ENCODE measurements at places on chromosomes 2 and 18.

- peak; percentile 38 for DNase-seq
Measured at GRCh38 chr18:44679914-44680272, 795 bp upstream of the SETBP1 start.

- no peak for DNase-seq
Measured at GRCh38 chr2:1728821-1729220, 15.5 kb downstream of the PXDN start.

DNA sequence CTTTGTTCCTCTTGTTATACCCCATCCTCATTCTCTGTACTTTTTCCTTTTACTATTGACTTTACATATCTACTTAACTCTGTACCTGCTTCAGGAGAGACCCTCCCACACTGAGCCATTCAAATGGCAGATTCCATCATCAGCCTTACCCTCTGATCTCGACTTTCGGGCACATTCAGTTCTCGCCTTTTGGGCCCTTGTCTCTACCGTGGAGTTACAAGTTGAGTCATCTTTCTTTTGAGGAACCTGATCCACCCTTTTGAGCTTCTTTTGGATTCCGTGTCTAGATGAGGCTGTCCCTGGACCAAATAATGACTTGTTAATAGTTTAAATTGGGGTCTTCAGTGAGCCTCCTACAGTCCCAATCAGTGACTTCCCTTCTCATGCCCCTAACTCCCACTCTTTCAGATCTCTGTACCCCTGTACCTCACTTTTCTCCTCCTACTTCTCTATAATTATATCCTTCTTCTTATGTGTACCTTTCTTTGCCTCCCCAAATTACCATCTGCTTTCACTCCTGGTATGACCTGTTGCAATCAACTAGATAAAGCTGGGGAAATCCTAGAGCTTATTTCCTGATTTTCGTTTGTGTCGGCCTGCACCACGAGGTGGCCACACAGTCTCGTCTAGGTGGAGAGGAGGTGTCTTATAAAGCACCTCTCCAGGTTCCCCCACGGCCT lies 17.2 kb downstream of the SP110 start:
- DNase-seq = peak; percentile 41

- no peak for DNase-seq
Measured at GRCh38 chr2:168514692-168515091, 58.6 kb downstream of the CERS6 start.

DNA sequence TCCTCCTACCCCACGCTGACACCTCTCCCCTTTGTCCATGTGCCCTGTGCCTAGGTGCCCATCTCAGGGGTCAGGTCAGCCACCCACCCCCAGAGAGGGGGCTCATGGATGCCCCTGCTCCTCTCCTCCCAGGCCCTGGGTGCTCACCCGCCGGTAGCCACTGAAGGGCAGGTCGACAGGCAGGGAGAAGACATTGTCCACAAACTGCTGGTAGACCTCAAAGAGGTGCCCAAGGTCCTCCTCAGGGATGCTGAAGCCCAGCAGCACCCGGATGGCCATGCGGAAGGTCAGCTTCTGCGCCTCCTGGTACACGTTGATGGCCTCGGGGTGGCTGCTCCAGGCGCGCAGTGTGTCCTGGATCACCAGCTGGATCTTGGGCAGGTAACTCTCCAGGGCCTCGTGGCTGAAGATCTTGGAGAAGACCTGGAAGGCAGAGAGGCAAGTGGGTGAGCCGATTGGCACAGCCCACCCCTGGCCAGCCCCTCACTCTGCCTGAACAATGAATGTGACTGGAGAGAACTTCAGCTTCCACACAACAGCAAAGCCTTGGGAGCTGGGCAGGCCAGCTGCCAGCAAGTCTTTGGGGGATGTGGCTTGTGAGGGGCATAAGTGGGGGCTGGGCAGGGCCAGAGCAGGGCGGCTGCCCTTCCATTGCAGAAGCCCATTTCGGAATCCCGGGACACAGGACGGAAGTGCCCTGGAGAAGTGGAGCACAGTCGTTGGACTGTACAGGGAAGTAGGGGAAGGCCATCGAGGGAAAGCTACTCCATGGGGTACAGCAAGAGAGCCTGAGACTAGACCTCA lies 12.5 kb downstream of the CYP26B1 start:
- no peak for DNase-seq

GRCh38 chr2:30761226-30761625 lies 46.0 kb downstream of the CAPN13 start:
- DNase-seq = no peak

DNA sequence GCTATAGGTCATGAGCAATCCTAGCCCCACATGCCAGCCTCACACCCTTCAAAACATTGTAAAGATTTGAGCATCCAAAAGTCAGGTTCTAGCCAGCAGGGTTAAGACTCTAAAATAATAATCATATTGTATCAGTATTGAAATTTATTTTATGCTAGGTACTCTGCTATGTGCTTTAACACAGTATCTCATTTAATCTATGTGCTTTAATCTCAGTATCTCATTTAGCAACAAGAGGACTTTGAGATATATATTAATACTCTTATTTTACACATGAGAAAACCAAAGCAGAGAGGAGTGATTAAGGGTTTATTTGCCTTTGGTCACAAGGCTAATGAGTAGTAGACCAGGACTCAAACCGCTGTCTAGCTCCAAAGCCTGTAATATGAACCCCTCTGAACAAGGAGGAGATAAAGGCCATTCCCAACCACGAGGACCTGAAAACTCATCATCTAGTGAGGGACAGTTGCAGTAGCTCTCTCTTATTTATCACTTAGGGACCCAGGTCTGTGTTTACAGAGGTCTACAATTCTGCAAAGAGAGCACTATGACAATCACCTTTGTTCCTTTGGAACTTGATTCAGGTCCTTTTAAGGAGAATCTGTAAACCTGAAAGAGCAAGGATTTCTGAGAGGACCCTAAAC lies 116.5 kb upstream of the SERTAD2 start:
- DNase-seq = no peak

DNA sequence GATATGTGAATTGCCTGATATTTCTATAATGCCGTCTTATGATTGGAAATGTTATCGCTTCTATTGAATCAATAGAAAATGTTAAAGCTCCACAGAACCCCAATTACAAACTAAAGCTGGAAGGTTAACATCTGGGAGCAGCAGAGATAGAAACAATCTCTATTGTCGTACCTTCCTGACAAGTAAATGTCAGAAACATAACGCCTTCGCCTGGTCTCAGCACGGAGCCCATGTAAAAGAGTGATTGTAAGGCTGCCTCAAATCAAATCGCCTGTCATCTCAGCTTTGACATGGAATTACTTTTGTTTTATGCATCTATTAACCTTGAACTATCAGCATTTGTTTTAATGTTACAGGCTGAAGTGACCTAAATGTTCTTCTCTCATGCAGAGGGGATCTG lies 885.9 kb upstream of the PIK3C3 start:
- DNase-seq = no peak

- no peak for DNase-seq
Measured at GRCh38 chr2:14016289-14016955, 616.1 kb upstream of the LRATD1 start.

DNA sequence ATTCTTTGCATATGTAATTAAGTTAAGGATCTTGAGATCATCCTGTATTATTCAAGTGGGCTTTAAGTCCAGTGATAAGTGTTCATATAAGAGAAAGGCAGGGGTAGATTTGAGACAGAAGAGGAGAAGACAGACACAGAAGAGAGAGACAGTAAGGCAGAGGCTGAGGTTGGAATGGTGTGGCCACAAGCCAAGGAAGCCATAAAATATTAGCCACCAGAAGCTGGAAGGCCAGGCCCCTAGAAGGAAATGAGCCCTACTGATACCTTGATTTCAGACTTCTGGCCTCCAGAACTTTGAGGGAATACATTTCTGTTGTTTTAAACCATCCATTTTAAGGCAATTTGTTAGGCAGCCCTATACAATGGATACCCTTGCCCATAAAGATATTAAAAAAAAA lies 66.9 kb upstream of the DLX2 start:
- DNase-seq = no peak

DNA sequence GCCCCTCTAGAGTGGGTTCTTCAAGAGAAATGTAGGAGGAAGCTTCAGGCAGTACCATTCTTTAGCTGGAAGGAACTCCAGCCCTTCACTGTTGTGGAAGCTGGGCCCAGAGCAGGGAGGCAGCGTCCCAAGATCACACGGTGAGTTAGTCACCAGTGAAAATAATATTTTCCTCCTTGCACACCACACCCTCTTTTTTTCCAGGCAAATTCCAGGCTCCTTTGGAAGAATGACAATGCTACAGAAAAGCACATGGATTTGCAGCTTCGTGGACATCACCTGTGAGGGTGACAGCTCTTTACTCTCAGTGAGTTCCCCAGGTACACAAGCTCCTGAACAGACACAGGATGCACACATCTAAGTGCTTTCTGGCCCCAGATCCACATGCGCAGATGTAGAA lies 157.1 kb downstream of the COL6A3 start:
- no peak for DNase-seq

DNA sequence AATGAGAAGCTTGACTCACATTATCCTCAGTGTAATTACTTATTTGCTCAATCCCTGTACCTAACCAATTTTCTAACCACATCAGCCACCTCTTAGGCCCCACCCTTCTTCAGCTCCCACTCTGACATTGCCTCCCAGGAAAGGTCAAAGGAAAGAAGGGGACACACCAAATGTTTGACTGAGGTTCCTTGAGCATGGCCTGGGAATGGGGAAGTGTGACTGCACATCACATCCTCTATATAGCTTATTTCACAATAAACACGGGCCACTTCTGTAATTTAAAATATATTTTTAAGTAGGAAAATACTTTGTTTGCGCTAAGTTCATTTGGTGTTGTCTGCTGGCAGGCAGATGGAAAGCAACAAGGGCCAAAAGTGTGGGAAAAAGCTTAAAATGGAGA lies 3.0 kb upstream of the FIGLA start:
- peak; percentile 21 for DNase-seq

DNA sequence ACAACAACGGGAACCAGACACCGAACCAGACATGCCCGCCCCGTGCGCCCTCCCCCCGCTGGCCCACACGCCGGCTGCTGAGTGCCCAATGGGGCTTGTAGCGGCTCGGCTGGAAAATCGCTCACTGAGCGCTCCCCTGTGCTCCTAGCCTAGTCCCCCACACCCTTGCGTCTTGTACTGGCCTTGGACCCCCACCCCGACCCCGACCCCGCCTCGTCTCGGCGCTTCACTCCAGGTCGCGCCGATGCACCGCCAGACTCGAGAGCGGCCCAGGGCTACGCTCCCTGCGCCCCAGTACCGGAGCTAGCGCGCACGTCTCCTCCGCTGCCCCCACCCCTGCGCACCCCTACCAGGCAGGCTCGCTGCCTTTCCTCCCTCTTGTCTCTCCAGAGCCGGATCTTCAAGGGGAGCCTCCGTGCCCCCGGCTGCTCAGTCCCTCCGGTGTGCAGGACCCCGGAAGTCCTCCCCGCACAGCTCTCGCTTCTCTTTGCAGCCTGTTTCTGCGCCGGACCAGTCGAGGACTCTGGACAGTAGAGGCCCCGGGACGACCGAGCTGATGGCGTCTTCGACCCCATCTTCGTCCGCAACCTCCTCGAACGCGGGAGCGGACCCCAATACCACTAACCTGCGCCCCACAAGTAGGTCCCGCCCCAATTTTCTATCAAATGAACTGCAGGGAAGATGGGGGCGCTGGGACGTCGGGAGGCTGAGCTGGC lies 1.5 kb downstream of the GAD1 start:
- DNase-seq = no peak

- peak; percentile 78 for DNase-seq
Measured at GRCh38 chr2:10072656-10073480, 7.3 kb downstream of the CYS1 start.

DNA sequence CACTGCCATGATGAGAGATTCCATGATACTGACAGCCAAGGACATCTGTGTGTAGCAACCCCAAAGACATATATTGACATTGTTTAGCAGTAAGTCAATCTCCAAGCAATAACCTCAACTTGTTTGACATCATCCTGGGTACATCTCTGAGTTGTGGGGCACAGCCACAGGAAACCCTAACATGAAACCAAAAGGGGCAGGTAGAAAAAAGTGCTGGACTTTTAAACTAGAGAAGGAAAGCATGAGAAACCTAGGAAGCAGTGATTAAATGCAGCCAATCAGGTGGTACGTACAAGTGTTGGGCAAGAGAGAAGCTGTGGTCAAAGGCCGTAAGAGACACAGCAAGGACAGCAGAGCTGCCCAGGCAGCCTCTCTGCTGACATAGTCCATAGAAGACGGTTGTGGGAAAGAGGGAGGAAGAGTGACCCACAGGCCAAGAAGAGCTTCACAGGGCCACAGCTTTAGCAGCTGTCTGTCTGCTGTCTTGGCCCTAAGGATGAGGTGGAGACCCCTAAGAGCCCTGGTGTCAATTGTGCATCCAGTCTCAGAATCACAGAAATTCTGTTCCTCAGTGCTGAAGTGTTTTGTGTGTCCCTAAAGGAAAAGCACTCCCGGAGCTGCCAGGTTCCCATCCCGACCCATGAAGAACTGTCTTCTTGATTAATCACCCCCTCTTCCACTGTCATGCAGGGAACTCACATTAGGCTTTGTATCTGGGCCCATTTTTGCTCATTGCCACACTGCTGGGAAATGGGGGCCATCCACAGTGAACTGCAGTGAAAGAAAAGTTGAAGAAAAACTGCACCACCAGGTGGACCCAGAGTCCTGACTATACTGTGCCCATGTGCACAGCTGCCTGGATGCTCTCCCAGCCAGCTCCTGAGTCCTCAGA lies 25.4 kb upstream of the CHN1 start:
- DNase-seq = no peak

DNA sequence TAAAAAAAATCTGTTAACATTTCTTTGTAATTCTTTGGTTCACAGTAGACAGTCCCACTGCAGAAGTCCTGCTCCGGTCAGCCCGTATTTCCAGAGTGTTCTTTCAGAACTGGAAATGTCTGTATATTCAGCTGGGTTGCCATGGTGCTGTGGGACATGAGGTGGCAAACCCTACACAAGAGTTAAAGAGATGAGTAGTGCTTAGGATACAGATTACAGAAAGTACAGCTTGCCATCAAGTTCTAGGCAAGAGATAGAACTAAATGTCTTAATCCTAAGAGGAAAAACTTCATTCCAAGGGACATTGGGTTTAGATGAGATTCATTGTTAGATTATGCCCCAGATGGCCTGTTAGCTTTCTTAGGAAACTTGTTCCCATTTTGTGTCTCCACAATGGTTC lies 60.1 kb downstream of the FMNL2 start:
- DNase-seq = no peak

DNA sequence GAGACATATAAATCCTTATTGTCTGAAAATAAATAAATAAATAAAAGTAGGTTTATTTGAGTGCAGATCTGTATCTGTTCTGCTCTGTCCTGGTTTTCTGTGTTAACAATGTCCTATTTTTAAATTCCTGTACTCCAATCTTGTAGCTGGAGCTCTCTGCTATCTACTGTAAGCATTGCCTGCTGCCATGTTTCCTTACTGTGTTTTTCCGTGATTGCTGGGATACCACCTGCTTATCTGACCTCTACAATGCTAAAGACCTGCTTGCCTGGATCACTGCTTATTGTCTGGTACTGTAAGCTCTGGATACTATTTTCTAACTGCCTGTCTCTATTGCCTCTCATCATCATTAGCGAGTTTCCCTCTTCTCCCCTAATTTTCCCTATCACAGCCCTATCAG lies 11.6 kb downstream of the PTPN4 start:
- DNase-seq = no peak

GRCh38 chr2:195313962-195314361 lies 343.1 kb upstream of the SLC39A10 start:
- no peak for DNase-seq

GRCh38 chr2:207015901-207016300 lies 76.6 kb downstream of the CPO start:
- DNase-seq = no peak

GRCh38 chr18:73777356-73778031 lies 370.1 kb downstream of the FBXO15 start:
- DNase-seq = no peak

- DNase-seq = peak; percentile 79
Measured at GRCh38 chr18:77061946-77062517, 70.6 kb downstream of the MBP start.
